ENCODE measurements at places on chromosomes 16 and 17.

DNA sequence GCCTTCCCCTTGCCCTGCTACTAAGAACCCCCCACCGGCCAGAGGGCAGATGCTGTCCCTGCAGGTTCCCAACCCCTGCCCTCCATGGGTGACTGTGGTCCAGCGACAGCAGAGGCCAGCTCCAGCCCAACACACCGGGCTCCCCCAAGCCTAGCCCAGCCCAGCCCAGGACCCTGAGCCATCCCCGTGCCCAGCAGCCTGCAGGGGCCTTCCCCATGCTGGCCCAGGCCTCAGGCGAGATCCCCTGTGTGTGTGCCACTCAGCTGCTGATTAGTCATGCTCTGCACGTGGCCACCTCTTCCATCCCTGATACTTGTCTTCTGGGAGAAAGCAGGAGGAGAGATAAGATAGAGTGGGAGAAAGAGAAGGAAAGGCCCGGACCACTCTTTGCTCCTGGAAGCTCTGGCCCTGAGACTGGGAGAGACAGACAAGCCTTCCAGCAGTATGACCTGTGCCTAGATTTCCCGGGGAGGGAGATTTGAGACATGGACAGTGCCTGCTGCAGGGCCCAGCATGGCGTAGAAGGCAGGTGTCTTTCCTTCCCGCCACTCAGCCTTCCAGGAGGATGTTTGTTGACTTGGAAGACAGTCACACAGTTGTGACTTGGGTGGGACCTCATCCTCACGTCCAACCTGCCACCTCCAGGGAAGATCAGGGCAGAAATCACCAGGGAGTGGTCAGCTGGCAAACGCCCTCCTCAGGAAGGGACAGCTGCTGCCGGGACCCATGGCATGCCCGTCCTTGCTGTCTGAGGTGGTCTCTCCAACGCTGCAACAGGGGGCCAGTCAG lies 41.3 kb upstream of the RASD1 start:
- DNase-seq: no peak

- no peak for DNase-seq
Measured at GRCh38 chr16:48850097-48850770, 240.3 kb upstream of the N4BP1 start.

DNA sequence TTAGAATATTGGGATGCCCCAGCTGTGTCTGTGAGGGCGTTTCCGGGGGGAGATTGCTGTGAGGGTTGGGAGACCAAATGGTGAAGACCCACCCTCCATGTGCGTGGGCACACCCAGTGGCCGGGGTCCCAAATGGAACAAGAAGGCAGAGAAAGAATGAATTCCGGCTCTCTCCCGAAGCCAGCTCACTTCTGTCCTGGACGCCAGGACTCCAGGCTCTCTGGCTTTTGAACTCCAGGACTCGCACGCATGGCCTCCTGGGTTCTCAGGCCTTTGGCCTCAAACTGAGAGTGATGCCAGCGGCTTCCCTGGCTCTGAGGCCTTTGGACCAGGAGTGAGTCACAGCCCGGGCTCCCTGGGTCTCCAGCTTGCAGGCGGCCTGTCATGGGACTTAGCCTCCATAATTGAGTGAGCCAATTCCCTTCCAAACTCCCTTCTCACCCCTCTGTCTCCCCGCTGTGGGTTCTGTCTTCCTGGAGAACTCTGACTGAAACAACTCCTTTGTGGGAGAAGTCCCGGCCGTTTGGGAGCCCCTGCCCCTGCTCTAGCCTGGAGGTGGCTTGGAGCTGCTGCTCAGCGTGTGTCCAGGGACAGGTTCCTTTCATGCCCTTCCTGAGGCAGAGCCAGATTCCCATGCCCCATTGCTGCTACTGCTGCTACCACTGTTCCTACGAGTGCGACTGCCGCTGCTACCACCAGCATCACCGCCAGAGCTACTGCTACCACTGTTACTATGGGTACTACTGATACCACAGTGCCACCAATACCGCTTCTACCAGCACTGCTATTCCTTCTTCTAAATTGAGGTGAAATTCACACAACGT lies 49.8 kb upstream of the CBX4 start:
- DNase-seq: no peak

GRCh38 chr16:17930280-17930679 lies 406.3 kb downstream of the NPIPA8 start:
- DNase-seq: no peak

Data from GM06990 (cell line).